ENCODE measurements at places on chromosomes 11 and 22. TPM values are rescaled to one million over a fixed set of nuclear protein-coding genes. Genes with fewer than 3 reads are reported as not detected.
A peak's percentile ranks its signal among the peaks of the same experiment; 100 is the strongest.

DNA sequence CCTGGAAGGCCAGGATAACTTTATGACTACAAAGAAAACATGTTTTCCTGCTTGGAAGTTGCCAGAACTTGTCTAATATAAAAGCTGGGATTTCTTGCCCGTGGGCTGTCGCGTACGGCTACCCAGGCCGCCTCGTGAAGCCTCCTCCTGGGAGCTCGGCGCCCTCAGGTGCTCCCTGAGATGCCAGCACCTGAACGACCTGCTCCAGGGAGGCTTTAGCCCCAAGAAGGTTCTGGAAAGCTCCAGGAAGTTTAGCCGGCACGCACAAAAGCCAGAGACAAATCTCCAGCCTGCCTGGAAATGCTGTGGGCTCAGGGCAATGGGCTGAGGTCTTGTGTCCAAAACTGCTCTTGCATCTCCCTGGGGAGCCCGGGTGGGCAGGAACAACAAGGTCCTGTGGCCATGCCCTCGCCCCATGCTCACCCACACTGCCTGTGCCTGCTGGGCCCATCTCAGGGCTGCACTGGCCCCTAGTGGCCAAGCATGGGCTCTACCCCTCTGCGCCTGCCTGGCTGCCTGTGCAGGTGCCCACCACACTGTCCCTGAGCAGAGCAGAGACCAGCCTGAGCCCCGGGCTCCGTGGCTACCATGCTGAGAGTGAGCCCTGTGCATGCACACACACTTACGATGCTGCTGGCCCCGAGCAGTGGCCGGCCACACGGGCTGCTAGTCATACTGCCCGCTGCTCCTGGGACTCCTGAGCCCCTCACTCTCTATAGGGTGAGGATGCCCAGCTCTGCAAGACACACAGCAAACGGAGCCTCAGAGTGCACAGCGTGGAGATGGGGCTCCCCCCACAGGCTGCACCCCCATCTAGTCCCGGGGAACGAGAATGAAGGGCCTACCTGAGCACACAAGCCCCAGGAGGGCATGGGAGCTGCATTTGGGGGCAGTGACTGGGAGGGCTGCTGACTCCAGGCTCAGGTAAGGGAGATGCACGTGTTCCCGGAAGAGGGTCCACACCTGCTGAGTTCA is 4.9 kb upstream of the CELSR1 start:
- peak; percentile 81 for DNase-seq

GRCh38 chr22:30238661-30239487 is 7.7 kb downstream of the LIF start:
- DNase-seq, result peak; percentile 23

GRCh38 chr22:44289414-44290171 is 23.2 kb downstream of the SHISAL1 start:
- DNase-seq, result no peak

DNA sequence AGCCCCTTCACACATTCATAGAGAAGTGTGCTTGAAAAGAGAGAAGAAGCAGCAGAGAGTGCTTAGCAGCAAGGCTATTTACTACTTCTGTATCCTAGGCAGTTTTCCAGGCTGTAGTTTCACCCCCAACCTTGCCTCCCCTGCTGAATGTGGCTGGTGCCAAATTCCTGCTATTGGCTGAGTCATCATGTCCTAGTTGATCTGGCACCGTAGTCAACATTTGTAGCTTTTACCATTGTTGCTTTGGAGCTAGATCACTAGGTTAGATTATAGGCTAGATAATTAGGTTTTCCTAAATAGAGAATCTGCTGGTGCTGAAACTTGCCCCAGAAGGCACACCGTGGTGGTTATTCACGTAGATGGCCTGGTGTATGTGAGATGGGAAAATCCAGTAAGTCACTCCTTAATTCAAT is 32.7 kb downstream of the ARHGAP42 start:
- peak; percentile 87 for DNase-seq

- no peak for DNase-seq
Measured at GRCh38 chr11:1706634-1707400, 9.8 kb downstream of the KRTAP5-6 start.

- no peak for DNase-seq
Measured at GRCh38 chr22:33780531-33781136, 139.6 kb downstream of the LARGE1 start.

DNA sequence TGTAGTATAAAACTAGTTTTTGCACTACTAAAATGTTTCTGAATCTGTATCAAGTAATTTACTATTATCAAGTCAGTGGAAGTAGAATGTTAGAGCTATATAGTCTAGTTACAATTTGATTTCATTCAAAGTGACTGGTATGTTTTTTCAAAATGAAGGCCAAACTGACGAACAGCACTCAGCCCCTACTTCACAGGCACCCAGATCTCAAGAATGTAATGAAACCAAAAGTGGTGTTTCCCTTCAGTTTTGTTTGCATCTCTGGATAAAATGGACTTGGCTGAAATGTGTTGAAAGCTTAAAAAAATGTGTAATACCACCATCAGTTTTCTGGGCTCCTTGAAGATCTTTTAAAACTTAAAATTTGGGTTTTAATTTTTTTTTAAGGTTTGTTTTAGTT is 46.4 kb downstream of the QSER1 start:
- no peak for DNase-seq

- no peak for DNase-seq
Measured at GRCh38 chr11:134521001-134521400, 109.0 kb upstream of the B3GAT1 start.

GRCh38 chr22:44594951-44595350 is 96.9 kb upstream of the RTL6 start:
- DNase-seq, result no peak

DNA sequence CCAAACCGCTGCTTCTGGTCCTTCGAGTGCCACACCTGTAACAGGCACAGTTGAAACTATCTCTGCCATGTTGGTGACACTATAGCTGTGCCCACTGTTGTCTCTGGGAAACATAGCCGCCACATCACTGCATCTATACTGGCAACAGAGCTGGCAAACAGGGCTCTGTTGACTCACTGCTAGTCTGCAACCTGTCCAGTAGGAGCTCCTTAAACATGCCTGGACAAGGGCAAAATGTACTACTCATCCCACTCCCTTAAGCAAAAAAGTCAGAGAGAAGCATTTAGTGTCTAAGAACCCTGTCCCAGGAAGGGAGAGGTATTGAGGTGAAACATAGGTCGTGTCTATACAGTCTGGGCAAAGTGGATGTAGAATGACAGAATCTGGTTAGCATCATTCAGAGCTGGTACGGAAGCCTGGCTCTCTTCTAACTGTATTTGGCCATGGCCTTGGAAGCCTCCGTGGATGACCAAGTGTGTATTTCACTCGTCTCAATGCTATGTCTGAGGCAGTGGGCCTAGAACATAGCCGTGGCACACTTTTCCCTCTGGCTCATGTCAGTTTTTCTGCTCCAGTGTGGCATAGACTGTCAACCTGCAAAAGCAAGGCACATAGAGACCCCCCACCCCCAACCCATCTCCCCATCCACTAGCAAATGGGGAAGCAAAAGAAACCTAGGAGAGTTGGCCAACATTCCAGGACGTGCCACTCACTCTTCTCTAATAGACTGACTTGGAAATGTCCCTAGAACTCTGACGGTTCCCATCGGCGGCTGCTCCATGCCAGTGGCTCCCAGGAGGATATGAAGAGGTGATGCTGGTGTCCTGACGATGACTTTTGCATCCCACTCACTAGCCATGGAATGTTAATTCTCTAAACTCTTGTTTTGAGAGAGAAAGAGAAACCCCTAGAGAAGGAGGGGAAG is 21.4 kb upstream of the PISD start:
- DNase-seq, result no peak

GRCh38 chr11:19579957-19580356 is 132.7 kb upstream of the NAV2 start:
- no peak for DNase-seq

DNA sequence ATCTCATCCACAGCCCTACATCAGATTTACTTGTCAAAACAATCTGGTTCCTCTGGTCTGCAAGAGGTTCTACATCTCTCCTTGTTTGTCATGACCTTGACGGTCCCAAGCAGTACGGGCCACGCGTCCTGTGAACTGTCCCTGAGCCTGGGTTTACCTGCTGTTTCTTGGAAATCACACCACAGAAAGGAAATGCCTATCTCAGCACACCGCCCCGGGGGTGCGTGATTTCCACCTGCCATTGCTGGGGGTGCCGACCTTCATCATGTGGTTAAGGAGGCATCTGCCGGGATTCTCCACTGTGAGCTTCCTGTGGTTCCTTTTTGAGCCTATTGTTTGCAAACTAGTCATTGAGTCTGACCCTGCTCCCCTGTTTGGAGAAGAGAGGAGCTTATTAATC is 1363.4 kb downstream of the BRD1 start:
- DNase-seq, result no peak

GRCh38 chr11:13905137-13905781 is 57.3 kb upstream of the SPON1 start:
- no peak for DNase-seq

GRCh38 chr11:104061853-104062521 is 25.5 kb downstream of the DDI1 start:
- no peak for DNase-seq

GRCh38 chr11:11706028-11706427 is 84.2 kb upstream of the GALNT18 start:
- DNase-seq, result no peak

DNA sequence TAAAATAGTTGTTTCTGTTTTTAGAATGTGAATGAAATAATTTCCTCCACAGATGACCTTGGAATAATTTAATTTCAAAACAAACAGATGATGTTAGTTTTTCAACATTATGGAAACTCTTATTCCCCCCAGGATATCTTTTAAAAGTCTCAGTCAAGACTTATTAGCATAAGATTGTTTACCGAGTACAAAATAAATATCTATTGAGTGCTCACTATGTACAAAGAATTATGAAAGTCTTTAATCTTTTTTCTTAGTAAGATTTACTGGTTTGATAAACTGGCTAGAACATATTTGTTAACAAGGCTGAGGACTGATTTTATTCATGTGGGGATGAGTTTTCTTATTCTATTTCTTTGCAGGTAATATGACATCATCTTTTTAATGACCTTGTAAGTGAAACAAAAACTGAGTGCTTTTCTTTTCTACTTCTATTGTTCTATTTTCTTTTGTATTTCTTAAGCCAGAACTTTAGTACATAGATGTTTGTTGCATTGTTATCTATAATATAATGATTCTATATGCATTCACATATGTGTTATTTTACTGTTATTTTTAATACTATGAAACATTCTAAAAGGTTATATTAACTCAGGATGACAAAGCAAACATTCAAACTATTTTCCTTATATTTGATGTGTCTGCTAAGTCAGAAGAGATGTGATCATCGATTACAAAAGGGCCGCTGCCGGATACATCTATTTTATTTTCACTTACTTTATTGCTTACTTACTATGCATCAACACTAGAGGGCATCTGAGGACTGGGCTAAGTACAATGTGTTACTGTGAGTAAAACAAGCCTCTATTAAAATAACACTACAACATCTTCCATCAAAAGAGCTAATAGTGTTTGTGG is 111.0 kb upstream of the ARHGAP42 start:
- DNase-seq, result no peak

DNA sequence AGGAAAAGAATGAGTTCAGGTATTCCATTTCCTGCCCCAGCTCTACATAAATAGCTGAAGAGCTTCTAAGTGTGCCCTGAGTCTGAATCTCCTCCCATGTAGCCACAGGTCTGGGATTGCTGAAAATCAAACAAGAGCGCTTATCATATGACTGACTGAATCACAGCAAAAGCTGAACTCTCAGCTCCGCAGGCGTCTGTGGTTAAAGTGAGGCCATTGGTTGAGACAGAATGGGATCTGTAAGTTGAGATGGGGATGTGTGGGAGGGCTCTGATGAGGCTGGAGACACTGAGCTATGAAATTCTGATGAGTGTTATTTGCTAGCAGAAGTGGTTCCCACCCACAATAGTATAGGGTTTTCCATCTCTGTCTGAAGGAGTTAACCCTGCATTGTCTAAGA is 637.0 kb downstream of the OPCML start:
- no peak for DNase-seq

DNA sequence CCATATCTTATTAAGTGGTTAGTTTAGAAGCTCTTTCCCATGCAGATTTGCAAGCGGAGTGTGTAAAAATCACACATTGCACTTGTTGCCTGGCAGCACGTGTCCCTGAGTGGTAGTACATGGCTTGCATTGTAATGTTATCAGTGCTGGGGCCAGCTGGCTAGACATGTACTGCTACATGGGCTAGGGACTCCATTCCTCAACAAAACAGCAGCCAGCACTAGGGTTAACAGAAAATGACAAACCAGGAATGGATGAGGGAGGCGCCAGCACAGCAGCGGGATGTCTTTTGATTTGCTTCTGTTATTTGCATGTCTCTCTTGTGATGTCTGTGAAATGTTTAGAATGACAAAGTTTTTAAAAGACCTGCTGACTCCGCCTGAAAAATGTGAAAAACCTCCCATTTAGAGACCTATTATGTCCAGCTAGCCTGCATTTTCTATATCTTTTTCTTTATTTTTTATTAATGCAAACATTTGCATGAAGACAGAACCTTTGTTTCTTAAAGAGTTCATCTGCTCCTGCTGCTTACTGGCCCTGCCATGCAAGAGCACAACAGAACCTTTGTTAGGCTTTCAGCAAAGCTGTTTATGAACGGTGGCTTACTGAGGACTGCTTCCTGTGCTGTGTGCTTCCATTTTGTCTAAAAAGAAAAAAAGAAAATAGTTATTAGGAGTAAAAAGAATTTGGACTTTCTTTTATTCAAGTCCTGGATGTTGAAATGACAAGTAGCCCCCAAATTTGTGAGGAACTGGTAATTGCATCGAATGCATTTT is 40.7 kb downstream of the CSTPP1 start:
- DNase-seq, result no peak

DNA sequence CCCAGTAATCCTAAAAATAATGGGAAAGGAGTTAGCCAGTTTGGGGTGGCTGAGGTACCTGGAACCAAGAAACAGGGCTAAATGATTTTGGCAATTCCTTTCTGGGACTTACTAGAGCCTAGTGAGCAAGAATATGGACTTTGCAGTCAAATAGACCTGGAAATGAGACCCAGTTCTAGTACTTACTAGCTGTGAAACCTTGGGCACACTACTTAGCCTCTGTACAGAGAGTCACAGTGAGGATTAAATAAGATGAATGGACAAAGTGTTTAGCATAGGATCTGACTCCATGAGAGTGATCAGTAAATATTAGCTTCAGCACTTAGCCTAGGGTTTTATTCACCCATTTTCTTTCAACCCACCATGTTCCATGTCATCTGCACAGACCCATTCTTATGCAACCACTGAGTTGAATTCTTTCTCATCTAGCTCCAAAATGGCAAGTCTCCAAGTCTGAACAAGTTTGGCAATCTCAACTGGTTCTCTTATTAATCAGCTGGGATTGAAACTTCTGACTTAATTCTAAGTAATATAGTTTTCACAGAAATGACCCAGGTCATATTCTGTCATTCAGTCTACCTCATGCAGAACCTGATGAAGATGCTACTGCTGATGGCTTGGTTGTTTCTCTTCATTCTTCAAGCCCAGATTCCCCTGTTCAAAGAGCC is 15.0 kb upstream of the SORL1 start:
- DNase-seq, result no peak

GRCh38 chr11:13010749-13011465 is 1.8 kb downstream of the RASSF10 start:
- DNase-seq, result peak; percentile 4

DRICH1 gene
- 0.56 TPM for total RNA-seq

INPP5J gene
- 180 TPM for total RNA-seq

TEX54 gene
- not detected for total RNA-seq

OR2AG1 gene
- not detected for total RNA-seq

FAT3 gene
- total RNA-seq, result 0.17 TPM

MMP11 gene
- 0.38 TPM for total RNA-seq

OR5P2 gene
- total RNA-seq, result not detected

ANKRD42 gene
- 30.5 TPM for total RNA-seq

DAGLA gene
- 1.8 TPM for total RNA-seq

SPON1 gene
- total RNA-seq, result 12.3 TPM

LDHAL6A gene
- total RNA-seq, result not detected

AGBL2 gene
- 0.79 TPM for total RNA-seq

PNPLA3 gene
- total RNA-seq, result not detected

PRR33 gene
- total RNA-seq, result not detected

SPDYC gene
- total RNA-seq, result not detected
